ENCODE measurements at places on chromosomes 13 and 19.

DNA sequence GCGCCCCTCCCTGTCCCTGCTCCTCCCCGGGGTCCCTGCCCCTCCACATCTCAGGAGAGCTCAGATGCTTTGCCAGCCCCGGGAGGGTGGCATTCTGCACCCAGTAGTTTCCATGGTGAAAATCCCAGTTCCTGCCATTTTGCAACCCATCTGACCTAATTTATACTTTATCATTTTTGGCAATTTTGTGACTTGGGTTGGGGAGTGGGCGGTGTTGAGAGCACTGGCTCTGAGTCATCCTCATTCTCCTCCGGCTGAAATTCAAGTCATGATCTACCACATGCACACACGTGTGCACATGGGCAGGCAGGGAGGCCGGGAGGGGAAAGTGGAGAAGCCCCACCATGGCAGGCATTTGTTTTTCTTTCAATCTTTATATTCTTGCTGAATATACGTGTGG lies 208.6 kb downstream of the URI1 start:
- DNase-seq: no peak

DNA sequence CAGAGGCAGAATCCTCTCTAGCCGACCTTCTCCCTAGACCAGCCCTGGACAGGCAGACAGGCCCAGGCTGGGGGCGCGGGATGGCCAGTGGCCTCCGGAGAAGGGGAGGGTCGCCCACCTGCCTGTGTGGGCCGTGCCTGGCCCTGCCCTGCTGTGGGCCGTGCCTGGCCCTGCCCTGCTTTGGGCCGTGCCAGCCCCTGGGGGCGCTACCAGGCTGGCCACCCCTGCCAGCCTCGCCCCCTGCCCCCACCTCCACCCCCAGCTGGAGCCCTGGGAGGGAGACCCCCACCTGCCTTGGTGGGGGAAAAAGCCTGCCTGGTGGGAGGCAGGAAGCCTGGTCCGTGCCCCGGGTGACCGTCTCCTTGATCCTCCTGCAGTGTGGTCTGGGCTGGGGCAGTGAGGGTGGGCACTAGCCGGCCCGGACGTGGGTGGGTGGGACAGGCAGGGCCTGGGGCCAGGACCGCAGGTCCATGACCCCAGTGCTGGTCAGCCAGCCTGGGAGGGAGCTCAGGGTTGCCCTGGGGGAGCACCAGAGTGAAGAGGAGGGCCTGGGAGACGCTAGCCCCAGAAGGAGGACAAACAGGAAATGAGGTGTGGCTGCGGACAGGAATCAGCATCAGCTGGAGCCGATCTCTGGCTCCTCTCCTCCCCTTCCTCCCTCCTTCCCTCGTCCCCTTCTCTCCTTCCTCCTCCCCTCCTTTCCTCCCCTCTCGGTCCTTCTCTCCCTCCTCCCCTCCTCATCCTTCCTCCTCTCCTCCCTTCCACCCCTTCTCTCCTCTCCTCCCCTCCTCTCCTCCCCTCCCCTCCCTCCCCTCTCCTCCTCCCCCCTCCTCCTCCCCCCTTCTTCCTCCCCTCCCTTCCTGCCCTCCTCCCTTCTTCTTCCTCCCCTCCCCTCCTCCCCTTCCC lies 5.1 kb upstream of the MKNK2 start:
- DNase-seq: no peak

DNA sequence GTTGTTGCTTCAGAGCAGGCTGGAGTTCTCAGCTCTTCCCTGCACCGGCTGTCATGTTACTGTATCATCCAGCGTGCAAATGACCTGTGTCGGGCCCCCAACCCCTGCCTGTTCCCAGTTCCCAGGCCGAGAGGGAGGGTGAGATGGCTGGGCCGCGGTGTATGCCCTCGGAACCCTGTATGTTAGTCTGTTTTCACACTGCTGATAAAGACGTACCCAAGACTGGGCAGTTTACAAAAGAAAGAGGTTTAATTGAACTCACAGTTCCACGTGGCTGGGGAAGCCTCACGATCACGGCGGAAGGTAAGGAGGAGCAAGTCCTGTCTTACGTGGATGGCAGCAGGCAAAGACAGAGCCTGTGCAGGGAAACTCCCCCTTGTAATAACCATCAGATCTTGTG lies 10.9 kb downstream of the TMEM255B start:
- no peak for DNase-seq

GRCh38 chr13:64482373-64482772 lies 2747.8 kb downstream of the PCDH9 start:
- no peak for DNase-seq

DNA sequence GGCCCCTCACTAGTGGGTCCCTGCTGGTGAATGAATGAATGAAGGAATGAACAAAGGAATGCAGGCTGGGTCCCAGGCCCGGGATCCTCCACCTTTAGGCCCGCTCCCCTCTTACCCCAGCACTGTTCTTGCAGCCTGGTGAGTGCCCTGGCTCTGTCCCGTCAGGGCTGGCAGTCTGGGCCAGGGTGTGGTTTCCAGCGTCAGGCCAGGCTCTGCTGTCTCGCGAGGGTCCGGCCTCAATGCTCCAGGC lies 317 bp downstream of the LYL1 start:
- no peak for DNase-seq

- no peak for DNase-seq
These were observed 4.3 kb upstream of the ADM5 start for GRCh38 chr19:49684983-49685553.

- no peak for DNase-seq
These were observed 112.0 kb downstream of the TBC1D4 start for GRCh38 chr13:75369981-75370380.

DNA sequence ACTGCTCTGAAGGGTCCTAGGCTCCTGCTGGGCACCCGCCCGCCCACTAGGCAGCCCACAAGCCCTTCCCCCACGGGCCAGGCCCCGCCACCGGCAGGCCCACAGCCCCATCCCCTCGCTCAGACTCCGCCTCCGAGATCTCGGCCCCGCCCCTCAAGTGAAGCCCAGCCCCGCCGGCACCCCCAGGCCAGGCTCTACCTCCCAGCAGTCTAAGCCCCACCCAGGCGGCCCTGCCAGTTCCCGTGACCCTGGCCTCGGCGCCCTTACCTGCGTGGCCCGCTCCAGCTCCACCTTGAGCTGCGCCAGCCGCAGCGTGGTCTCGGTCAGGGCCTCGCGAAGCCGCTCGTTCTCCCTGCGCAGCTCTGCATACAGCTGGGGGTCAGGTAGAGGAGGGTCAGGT lies 16.3 kb downstream of the EPS8L1 start:
- DNase-seq: no peak

DNA sequence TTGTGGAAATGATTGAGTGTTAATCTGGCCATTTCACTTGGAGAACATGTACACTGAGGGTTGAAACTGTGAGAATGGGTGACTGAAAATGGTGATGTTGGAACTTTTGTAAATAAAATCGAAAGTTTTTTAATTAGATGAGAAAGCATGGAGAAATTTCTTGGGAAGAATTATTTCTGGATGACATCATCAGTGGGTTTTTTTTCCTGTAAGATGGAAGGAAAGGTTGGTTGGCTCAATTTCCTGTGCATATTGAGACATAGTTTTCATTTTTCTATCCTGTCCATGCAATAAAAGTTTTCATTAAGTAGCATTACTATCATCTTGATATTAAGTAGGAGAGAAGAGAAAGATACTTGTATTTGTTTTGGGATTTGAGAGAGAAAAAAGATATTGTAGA lies 120.6 kb upstream of the HTR2A start:
- no peak for DNase-seq

DNA sequence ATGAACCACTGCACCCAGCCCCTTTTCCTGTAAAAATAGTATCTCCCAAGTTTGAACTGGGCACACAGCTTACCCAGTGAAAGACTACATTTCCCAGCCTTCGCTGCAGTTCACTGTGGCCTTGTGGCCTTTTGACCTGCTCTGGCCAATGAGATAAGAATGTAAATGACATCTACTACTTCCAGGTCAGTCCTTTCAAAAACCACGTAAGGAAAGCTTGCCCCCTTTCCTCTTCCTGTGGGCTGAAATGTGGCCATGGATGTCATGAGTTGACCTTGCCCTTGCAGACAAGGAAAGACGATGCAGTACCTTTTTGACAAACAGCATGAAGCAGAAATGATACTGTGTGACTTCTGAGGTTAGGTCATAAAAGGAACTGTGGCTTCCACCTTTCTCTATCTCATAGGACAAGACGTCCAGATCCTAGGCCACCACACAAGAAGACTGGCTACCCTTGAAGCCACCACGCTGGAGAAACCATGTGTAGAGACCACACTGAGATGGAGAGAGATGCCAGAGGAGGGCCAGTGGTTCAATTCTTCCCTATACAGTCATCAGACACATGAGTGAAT lies 19.9 kb downstream of the ACER1 start:
- DNase-seq: no peak

DNA sequence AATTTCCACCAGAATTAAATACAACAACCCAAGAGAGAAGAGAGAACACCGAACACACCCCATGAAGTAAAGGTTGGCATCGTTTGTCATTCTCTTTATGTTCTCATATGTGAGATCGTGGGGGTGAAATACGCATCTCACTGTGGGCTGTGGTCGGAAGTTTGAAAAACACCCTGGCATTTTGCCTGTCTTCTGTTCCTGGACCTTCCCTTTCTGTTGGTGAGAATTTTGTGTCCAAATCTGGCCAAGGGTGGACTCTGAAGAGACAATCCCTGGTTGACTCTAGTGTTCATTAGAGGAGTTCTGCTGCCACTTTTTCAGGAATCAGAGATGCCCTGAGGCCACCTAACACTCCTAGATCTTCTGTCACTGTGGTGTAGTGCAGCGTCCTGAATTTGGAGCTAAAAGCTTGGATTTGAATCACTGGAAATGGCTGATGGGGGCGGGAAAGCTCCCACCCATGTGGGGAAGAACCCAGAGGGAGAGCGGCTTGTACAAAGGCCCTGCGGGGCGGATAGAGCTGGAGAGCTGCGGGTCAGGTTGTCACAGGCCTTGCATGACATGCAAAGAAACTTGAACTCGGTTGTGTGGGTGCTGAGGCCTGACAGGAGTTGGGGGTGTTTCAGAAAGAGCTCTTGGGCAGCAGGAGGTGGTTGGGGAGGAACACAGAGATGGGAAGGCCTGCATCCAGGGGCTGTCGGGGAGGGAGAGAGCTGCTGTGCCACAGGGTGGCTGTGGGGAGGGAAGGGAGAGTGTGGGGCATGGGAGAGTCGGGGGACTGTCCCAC lies 11.1 kb upstream of the SPATA13 start:
- DNase-seq: no peak

GRCh38 chr19:50402544-50403301 lies 16.0 kb upstream of the SPIB start:
- no peak for DNase-seq

GRCh38 chr19:39746836-39747529 lies 9.2 kb upstream of the CLC start:
- no peak for DNase-seq

All from stimulated activated CD8-positive, alpha-beta memory T cell treated with anti-CD3 and anti-CD28 coated beads, Interleukin-4, amount 100 ng/mL, for 4 hours (primary cell).